Skin of body (tissue), 3 donors: ENCODE measurements at places on chromosomes 13 and 19.

DNA sequence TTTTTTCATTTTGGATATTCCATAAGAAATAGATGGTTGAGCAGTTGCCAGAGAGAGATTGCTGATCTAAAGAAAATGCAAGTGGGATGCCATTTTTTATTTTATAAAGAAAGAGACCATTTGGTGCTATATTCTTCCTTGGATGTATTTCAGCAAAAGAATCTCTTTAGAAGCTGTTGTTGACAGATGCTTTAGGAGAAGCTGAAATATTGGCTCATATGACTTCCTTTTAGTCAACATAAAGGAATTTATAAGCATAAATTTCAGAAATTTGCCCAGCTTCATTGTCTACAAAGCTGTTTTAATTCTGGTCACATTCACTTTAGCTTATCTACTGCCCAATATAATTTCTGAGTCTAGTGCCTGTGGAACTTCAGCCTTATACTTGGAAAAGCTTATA lies 36.9 kb downstream of the POLR1D start:
- DNase-seq, result no peak

DNA sequence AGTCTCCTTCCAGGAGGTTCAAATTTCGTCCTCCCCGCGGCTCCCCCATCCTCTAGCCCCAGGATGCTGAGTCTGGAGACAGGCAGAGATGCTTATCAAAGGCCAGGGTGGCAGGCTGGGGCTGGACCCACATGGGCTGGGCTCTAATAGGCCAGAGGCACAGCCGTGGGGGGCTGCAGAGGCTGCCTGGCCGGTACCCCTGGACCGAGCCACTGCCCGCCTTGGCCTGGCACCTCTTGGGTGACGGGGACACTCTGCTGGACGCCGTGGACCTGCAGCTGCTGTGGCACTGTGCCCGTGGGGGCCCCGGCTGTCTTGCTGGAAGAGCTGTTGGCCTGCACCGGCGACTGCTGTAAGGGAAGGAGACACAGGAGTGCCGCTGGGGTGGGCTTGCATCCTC lies 25.8 kb downstream of the RFX1 start:
- no peak for DNase-seq

GRCh38 chr19:32017176-32017953 lies 328.0 kb upstream of the ZNF507 start:
- no peak for DNase-seq

- DNase-seq, result peak; percentile 86
Observed at GRCh38 chr13:45417790-45418534, at the start of gene SLC25A30. TSS of gene SLC25A30 (minus strand) at chr13:45418373. CDS start at chr13:45411425, 6,948 bp downstream.

- DNase-seq, result peak; percentile 21
Observed at GRCh38 chr19:6048793-6049405, 61.4 kb downstream of the RFX2 start.

- no peak for DNase-seq
Observed at GRCh38 chr13:45184693-45185092, 16.2 kb downstream of the KCTD4 start.

DNA sequence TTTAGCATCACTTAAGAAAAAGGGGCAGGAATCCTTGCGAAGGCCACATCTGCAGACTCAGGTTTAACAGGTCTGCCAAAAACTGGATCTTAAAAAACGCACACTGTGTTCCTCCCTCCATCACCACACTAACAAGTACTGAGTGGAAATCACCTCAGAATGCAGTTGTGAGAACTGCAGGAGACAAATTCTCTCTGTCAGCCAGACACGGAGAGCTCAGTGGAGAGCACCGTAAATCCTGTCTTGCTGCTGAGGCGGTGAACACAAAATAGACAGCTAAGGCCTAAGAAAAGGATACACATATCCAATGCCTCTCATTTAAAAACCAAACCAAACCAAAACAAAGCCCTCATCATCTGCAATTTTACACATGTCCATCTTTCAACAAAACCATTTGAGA lies 1287.6 kb downstream of the EFNB2 start:
- DNase-seq, result no peak

- no peak for DNase-seq
Observed at GRCh38 chr13:94886191-94886590, 173.8 kb upstream of the SOX21 start.
